ENCODE measurements at places on chromosomes 4 and X. TPM values are rescaled to one million over a fixed set of nuclear protein-coding genes. Genes with fewer than 3 reads are reported as not detected.
A peak's percentile ranks its signal among the peaks of the same experiment; 100 is the strongest.

Gene SSX2B
- not detected for total RNA-seq

Gene FRMPD4
- total RNA-seq = not detected

Gene TASL
- total RNA-seq = not detected

Gene P2RY8
- total RNA-seq = not detected

Gene CSAG2
- total RNA-seq = not detected

GRCh38 chrX:65609237-65609636 lies 58.2 kb upstream of the MSN start:
- H3K36me3 ChIP-seq = no peaks in the 10 kb centered on the region
- DNase-seq = no peak
- peaks cover 14% of the 10 kb centered on the region for H3K4me1 ChIP-seq

DNA sequence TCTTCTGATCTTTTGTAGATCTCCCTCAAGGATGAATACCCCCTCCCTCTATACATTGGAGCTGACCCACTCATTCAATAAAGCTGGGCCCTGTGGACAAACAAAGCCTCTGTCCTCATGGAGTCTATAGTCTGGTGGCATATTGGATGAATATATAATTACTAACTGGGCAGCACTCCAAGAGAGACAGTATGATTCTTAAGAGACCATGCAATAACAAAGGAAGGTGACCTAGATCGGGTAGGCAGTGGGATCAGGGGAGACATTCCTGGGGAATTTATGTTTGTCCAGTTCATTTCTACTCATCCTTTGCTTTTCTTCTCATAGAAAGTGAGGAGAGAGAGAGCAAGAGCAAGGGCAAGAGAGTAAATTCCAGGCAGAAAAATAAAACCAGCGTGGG lies 23.5 kb upstream of the CXCL13 start:
- H3K4me3 ChIP-seq = no peak overlapping the region
- peak; percentile 15 for DNase-seq
- no peaks in the 10 kb centered on the region for H3K36me3 ChIP-seq
- H3K27ac ChIP-seq = peak overlapping the region; percentile 76

DNA sequence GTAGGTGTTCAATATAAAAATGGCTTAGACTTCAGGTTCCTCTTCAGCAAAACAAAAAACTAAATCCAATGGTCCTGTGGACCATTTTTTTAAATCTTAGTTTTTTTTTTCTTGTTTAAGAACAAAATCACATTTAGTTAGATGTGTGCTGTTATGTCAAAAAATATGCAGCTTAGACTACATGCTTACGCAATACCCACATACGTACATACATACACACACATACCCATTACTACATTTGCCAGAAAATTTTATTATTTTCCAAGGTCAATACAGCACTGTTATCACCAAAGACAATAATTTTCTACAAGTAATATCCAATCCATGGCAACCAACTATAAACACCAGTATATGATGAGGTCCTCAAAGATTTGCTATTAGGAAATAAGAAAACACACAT lies 144.1 kb downstream of the PDGFC start:
- DNase-seq = no peak
- H3K27ac ChIP-seq = peak overlapping the region; percentile 76
- H3K4me3 ChIP-seq = no peak overlapping the region
- H3K27me3 ChIP-seq = no peaks in the 10 kb centered on the region
- peaks cover 6% of the 10 kb centered on the region for H3K36me3 ChIP-seq
- peaks cover 35% of the 10 kb centered on the region for H3K4me1 ChIP-seq

- H3K4me3 ChIP-seq = no peak overlapping the region
- H3K36me3 ChIP-seq = peaks cover 8% of the 10 kb centered on the region
- no peaks in the 10 kb centered on the region for H3K27me3 ChIP-seq
Observed at GRCh38 chr4:53937918-53938317, 126.5 kb downstream of the CHIC2 start.

DNA sequence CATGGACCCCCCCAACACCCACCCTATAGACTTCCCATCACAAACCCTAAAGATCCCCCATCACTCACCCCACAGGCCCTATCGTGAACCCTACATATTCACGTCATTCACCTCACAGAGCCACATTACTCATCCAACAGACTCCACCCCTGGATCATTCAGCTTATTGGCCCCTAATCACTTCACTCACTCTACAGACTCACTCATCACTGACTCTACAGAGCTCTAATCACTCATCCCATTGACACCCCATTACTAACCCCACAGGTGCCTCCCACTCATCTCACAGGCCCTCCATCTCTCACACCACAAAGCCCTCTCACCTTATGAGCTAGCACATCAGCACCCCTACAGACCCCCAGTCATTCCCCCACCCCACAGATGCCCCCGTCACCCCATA lies 6.3 kb upstream of the TBC1D25 start:
- DNase-seq = no peak
- no peak overlapping the region for H3K4me3 ChIP-seq
- H3K4me1 ChIP-seq = peaks cover 15% of the 10 kb centered on the region
- H3K27me3 ChIP-seq = no peaks in the 10 kb centered on the region

GRCh38 chr4:3871181-3871852 lies 105.1 kb downstream of the ADRA2C start:
- no peak for DNase-seq
- H3K4me1 ChIP-seq = peaks cover 6% of the 10 kb centered on the region
- peaks cover 6% of the 10 kb centered on the region for H3K36me3 ChIP-seq
- no peak overlapping the region for H3K4me3 ChIP-seq
- H3K27me3 ChIP-seq = peaks cover 45% of the 10 kb centered on the region

DNA sequence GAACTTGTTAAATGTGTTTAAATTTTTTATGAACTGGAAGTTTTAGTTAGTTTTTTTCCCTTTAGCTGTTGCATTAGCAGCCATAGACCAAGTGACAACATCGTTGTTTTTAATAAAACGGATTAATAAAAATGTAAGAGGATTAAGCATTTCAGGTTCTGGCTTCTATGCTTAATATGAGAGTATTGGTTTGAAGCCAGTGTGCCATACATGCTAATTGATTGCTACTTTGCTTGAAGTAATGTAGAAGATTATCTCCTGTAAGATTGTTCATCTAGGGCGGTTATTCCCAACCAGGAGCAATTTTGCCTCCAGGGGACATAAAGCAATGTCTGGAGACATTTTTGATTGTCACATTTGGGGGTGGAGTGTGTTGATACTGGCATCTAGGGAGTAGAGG lies 54.3 kb downstream of the TLL1 start:
- no peaks in the 10 kb centered on the region for H3K27me3 ChIP-seq
- H3K27ac ChIP-seq = no peak overlapping the region
- no peak for DNase-seq
- no peaks in the 10 kb centered on the region for H3K36me3 ChIP-seq
- H3K4me1 ChIP-seq = no peaks in the 10 kb centered on the region

- DNase-seq = no peak
- H3K4me1 ChIP-seq = no peaks in the 10 kb centered on the region
- no peak overlapping the region for H3K4me3 ChIP-seq
- H3K27ac ChIP-seq = no peak overlapping the region
- H3K27me3 ChIP-seq = no peaks in the 10 kb centered on the region
- no peaks in the 10 kb centered on the region for H3K36me3 ChIP-seq
Observed at GRCh38 chr4:6235901-6236640, 33.6 kb upstream of the WFS1 start.

GRCh38 chr4:122639181-122639580 lies 18.3 kb upstream of the IL21 start:
- no peak overlapping the region for H3K4me3 ChIP-seq
- no peaks in the 10 kb centered on the region for H3K27me3 ChIP-seq
- no peak for DNase-seq
- H3K36me3 ChIP-seq = no peaks in the 10 kb centered on the region
- H3K27ac ChIP-seq = no peak overlapping the region

DNA sequence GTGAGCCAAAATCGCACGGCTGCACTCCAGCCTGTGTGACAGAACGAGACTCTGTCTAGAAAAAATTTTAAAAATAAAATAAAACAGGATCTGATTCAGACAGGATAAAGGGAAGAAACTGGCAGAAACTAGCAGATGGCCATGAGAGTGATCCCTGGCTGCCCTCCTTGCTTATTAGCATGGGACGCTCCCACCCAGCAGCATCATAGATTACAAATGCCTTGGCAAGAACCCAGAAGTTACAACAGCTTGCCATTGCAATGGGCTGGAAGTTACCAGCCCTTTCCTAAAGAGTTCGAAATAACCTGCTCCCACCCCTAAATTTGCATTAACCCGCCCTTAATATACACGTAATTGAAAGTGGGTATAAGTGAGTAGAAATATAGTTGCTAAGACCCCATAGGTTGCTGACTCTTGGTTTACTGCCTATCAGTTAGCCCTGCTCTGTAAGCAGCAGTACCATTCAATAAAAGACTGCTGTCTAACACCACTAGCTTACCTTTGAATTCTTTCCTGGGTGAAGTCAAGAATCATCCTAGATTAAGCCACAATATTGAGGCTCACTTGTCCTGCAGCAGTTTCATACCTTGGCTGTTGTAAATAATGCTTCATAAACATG lies 9.1 kb upstream of the XAGE2 start:
- peak; percentile 49 for DNase-seq
- no peaks in the 10 kb centered on the region for H3K36me3 ChIP-seq
- no peaks in the 10 kb centered on the region for H3K4me1 ChIP-seq
- H3K27me3 ChIP-seq = peaks cover 52% of the 10 kb centered on the region
- H3K27ac ChIP-seq = no peak overlapping the region

DNA sequence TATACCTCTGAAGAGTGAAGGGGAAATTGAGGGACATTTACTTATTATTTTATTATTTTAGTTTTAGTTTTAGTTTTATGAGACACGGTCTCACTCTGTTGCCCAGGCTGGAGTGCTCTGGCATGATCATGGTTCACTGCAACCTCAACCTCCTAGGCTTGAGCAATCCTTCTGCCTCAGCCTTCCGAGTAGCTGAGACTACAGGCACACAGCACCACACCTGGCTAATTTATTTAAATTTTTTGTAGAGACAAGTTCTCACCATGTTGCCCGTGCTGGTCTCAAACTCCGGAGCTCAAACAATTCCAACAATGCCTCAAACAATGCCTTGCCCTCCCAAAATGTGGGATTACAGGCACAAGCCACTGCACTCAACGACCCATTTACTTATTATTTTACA lies 68.4 kb upstream of the BMP2K start:
- no peaks in the 10 kb centered on the region for H3K27me3 ChIP-seq
- peaks cover 7% of the 10 kb centered on the region for H3K4me1 ChIP-seq
- H3K4me3 ChIP-seq = no peak overlapping the region
- H3K27ac ChIP-seq = no peak overlapping the region

DNA sequence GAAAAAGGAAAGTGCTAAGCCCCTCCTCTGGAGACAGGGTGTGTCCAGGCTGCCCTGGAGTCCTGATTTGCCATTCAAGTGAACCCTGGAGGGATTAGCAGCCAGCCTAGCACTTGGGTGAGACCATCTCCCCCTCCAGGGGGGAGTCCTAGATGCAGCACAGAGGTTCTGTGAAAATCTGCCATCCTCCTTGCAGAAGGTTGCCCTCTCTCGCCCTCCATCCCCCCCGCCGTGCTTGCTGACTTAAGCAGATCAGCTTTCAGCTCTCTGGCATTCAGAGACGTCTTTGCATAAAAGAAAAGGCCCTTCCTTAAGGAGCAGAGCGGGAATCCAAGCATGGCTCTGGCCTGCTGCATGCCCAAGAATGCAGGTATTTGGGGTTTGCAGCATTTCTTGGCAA lies 102.1 kb upstream of the SCML1 start:
- H3K4me1 ChIP-seq = peaks cover 6% of the 10 kb centered on the region
- H3K27me3 ChIP-seq = peaks cover 23% of the 10 kb centered on the region
- H3K27ac ChIP-seq = no peak overlapping the region
- H3K36me3 ChIP-seq = no peaks in the 10 kb centered on the region
- no peak for DNase-seq

DNA sequence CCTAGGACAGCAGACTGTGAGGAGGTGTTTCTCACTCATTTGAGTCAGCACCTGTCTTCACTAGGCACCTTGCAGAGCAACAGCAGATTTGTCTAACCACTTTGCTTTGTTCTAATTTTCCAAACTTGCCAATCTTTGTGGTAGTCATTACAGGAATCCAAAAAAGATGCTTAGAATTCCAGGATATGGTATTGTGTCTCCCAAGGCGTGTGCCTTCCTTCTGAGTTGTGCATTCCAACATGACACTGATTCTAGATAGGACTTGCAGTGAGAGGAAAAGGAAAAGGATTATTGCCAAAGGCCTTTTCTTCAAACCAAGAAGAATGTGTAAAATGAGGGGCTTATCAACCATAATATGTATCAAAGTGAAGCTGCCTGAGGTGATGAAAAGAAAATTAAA lies 126.2 kb downstream of the MAPK10 start:
- no peak for DNase-seq
- H3K27ac ChIP-seq = peak overlapping the region; percentile 39
- no peaks in the 10 kb centered on the region for H3K36me3 ChIP-seq
- H3K4me3 ChIP-seq = no peak overlapping the region
- H3K4me1 ChIP-seq = peaks cover 7% of the 10 kb centered on the region

Measured in MCF 10A (cell line).